ENCODE measurements at places on chromosomes 1 and 21.

GRCh38 chr21:45508607-45509565, 33.4 kb downstream of the SLC19A1 start:
- ATAC-seq: no peak

GRCh38 chr21:45764792-45765191, 121.3 kb downstream of the PCBP3 start:
- ATAC-seq: no peak

DNA sequence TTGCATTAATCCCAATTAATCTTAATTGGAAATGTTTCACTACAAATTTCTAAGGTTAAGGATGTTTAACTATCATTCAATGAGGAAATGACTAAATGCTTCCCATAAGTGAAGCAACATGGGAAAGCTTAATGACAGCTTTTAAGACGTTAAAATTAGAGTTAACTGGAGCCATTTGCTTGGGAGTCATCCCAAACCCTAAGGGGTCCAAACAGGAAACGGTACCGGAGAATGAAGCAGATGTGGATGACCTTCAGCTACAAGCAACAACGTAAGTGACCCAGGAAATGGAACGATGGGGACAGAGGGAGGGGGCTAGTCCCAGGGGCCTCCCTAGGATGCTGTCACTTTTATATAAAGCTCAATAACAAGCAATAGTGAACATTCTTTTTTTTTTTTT, 62.2 kb downstream of the CAPZB start:
- ATAC-seq: no peak

DNA sequence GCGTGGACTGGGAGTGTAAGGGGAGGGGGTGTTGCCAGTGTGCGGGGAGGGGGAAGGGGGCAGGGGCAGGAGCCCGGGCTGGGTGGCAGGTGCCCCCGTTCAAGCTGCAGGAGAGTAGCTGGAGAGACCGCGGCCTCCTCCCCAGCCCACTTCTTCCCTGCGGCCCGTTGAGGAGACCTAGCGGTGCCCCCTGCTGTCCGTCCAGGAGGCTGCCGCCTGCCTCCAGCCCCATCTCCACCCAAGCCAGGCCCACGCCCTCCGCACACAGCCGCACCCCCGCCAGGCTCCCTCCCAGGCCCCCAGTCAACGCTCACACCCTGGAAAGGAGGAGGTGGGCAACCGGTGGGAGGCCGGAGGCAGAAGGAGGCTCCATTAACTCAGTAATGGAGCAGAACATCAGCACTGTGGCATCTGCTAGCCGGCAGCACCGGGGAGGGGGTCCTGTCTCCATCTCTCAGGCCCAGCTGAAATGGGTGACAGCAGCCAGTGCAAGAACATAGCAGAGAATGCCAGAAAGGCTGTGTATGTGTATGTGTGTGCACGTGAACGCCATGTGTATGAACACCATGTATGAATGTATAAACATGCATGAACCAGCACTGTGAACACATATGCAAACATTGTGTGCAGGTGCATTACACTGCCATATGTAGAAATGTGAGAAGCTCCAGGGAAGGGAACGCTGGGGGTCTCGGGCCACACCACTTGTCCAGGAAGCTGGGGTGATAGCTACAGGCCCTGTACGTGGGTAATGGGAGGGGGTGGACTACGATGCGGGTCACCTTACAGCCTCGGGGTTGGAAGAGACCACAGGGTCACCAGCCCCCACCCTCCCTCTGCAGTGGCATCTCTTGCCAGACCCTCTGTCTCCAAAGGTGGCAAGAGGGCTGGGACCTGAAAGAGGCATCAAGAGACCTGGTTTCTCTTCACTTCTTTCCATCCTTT, 84.6 kb downstream of the SYT2 start:
- peak; percentile 85 for ATAC-seq

DNA sequence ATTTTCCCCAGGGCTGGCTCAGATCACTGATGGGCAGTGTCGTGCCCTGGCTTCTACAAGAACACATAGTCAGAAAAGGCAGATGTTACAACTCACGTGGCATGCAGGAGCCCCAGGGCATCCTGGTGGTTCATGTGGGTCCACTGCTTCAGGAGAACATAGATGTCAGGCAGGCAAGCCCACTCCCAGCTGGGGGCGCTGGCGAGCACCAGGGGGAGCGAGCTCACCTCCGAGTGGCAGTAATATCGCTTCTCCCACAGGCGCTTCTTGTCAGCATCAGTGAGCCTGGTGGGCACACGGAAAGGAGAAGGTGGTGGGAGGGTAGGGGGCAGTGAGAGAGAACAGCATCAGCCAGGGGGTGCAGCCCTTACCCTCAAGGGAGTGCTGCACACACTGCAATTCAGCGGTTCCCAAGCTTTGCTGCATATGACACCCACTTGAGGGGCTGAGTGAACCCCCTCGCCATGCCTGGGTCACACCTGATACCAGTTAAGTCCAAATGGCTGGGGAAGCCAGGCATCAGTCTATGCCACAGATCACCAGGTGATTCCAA, 34.3 kb upstream of the PPP1R15B start:
- no peak for ATAC-seq

DNA sequence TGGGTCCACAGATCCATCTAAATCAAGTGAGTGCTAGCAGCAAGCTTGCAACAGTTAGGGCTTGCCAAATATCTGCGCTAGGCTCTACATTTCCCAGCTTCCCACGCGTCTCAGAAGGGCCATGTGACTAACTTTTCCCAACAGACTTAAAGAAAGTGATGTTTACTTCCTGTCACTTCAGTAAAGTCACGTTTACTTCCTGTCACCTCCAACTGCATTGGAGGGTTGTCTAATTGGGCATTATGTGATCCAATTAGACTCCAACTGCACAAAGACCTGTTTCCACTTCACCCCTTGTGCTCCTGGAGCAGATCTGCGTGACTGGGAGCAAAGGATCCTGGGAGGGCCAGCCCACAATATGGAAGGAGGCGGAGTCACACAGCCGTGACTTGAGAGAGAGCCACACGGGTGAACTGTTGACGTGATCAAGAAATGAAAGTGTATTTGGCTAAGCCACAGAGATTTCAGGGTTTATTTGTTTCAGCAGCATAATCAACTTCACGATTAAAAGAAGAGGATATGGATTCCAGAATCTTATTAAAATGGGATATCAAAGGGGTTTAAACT, 77.7 kb downstream of the CYYR1 start:
- no peak for ATAC-seq

GRCh38 chr1:221439008-221439746, 302.7 kb downstream of the DUSP10 start:
- ATAC-seq: no peak

- ATAC-seq: no peak
Observed at GRCh38 chr1:198171667-198172540, 15.1 kb downstream of the NEK7 start.
